ENCODE measurements at places on chromosomes 4 and X.

- no peaks in the 10 kb centered on the region for H3K27me3 ChIP-seq
- no peak for DNase-seq
- H3K4me1 ChIP-seq, result no peaks in the 10 kb centered on the region
- no peaks in the 10 kb centered on the region for H3K36me3 ChIP-seq
These were observed 424.0 kb upstream of the NDST4 start for GRCh38 chr4:115537387-115537786.

DNA sequence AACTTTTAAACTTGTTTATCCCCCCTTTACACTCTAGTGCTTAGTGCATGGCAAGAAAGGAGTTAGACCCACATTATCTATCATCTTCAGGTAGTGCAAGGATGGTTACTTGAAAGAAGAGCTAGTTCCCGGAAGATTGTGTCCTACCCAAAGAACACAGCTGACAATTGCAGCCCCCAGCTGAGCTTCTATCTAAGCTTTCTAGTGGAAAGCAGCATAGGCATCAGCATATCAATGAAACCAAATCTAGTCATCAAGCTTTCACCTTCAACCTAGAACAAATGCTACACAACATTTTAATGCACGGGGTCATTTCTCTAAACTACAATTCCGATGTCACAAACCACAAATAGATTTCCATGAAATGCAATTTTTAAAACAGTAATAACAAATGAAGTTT lies 88.9 kb upstream of the TFDP3 start:
- no peaks in the 10 kb centered on the region for H3K27me3 ChIP-seq
- no peak overlapping the region for H3K4me3 ChIP-seq
- no peaks in the 10 kb centered on the region for H3K4me1 ChIP-seq
- no peak overlapping the region for H3K27ac ChIP-seq
- H3K36me3 ChIP-seq, result peaks cover 10% of the 10 kb centered on the region

DNA sequence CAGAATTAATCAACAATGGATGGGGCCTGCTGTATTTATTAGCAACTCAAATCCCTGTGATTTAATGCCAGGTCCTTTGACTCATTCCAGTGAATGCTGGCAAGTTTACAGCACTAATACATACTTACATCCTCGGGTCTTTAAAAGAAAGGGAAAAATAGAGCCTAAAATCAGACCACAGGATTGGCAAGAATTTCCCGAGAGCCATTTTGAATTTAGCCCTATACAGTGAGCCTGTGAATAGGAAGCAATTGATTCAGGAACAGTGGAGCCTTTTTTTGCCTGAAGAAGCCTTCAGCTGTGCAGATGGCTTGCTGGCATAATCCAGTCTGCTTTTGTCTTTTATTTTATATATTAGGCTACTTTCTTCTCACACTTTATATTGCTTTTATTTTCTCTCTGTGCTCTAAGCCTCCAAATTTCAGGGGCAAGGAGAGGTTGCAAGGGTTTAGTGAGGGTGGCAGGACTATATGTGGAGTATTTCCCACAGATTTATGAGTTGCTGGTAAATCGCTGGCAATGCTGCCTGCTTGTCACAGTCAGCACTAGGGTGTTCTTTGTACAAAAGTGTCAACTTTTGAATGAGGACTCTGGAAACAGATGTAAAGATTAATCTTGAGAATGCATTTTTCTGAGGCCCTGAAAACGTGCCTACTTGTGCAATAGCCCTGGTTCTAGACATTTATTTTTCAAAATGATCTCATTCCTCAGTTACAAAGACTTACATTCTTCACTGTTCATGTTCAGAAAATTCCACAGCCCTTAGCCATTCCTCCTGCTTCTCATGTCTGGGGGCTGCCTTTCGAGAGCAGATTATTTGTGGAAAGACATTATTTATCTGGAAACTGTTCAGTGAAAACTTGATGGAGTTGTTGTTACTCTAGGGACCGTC lies 303.5 kb downstream of the SPRY1 start:
- H3K27me3 ChIP-seq, result no peaks in the 10 kb centered on the region
- peaks cover 22% of the 10 kb centered on the region for H3K36me3 ChIP-seq
- H3K4me3 ChIP-seq, result peak overlapping the region; percentile 56
- DNase-seq, result peak; percentile 5
- peak overlapping the region; percentile 96 for H3K27ac ChIP-seq

DNA sequence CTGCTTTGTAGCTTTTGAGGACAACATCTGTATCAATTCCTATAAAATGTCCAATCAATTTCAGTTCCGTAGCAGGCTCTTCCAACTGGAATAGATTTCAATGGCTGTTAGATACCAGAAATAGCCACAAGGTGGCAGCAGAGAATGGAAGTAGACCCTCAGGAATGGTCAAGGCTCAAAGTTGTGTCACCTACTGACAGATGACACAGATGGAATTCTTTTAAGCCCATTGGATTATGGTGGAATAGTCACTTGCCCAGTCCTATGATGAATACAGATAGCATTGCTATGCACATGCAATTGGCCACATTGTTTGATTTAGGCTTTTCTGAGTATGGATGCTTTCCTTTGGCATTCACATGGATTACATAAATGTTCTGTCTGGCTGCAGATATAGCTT lies 130.4 kb upstream of the RADX start:
- H3K36me3 ChIP-seq, result no peaks in the 10 kb centered on the region
- H3K4me3 ChIP-seq, result no peak overlapping the region
- peak; percentile 67 for DNase-seq
- no peak overlapping the region for H3K27ac ChIP-seq
- H3K4me1 ChIP-seq, result no peaks in the 10 kb centered on the region

DNA sequence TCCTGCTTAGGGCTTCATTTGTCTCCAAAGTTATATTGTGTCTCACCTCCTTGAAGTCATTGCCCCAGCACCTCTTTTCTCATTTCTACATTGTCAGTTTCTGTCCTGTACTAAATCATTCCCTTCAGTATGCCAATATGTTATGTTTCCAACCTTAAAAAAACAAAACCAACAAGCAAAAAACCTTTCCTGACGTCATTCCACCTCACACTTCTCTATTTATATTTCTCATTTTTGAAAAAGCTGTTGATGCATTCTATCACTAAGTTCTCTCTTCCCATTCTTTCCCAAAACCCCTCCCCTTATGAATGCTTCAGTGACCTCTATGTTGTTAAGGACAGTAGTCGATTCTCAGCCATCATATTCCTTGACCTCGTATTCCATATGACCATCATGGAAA lies 98.7 kb upstream of the ARHGAP24 start:
- no peak overlapping the region for H3K4me3 ChIP-seq
- no peaks in the 10 kb centered on the region for H3K4me1 ChIP-seq
- peaks cover 2% of the 10 kb centered on the region for H3K27me3 ChIP-seq
- no peak overlapping the region for H3K27ac ChIP-seq

- no peaks in the 10 kb centered on the region for H3K27me3 ChIP-seq
- H3K4me3 ChIP-seq, result no peak overlapping the region
These were observed 69.8 kb downstream of the BMPR1B start for GRCh38 chr4:94827481-94828110.

DNA sequence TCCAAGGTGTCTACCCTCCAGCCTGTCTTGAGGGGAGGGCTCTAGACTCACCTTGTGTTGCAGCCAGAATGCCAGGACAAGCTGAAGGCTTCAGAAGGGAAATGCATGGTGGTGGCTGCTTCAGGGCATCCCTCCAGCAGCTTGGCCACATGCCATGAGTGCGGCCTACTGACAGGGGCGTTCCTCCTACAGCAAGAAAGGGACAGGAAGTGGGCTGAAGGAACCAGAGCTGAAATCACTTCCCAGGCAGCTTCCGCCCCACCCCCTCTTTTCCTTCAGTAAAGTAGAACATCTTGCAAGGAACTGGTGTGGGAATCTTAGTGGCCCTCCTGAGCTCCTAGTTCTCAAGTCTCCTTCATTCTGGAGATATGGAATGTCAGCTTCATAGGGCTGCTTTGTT lies 167.5 kb upstream of the DGKK start:
- H3K36me3 ChIP-seq, result peaks cover 5% of the 10 kb centered on the region

- peaks cover 24% of the 10 kb centered on the region for H3K4me1 ChIP-seq
- peak; percentile 0 for DNase-seq
- no peaks in the 10 kb centered on the region for H3K27me3 ChIP-seq
- H3K27ac ChIP-seq, result peak overlapping the region; percentile 52
- H3K36me3 ChIP-seq, result peaks cover 25% of the 10 kb centered on the region
These were observed 60.2 kb downstream of the RGS12 start for GRCh38 chr4:3352941-3353594.

DNA sequence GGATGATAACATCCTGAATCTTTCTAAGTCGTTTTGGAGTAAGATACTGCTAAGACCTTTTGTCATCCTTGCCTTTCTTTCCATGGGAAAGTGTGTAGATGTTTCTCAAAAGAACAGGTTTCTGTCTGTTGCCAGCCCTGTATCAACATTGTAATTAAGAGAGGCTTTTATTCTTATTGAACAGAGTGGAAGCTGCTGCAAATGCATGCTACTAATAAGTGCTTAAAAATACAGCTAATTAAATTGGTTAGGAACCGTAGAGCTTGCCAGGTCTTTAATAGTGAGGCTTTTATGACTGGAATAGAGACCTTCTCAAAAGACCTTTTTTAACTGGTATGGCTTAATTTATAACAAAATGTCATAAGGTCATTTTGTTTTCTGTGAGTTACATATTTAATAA lies 34.4 kb downstream of the INTU start:
- H3K27ac ChIP-seq, result no peak overlapping the region
- H3K4me1 ChIP-seq, result peaks cover 43% of the 10 kb centered on the region
- H3K36me3 ChIP-seq, result peaks cover 26% of the 10 kb centered on the region
